ENCODE measurements at places on chromosomes 4 and X. TPM values are rescaled to one million over a fixed set of nuclear protein-coding genes. Genes with fewer than 3 reads are reported as not detected.

DNA sequence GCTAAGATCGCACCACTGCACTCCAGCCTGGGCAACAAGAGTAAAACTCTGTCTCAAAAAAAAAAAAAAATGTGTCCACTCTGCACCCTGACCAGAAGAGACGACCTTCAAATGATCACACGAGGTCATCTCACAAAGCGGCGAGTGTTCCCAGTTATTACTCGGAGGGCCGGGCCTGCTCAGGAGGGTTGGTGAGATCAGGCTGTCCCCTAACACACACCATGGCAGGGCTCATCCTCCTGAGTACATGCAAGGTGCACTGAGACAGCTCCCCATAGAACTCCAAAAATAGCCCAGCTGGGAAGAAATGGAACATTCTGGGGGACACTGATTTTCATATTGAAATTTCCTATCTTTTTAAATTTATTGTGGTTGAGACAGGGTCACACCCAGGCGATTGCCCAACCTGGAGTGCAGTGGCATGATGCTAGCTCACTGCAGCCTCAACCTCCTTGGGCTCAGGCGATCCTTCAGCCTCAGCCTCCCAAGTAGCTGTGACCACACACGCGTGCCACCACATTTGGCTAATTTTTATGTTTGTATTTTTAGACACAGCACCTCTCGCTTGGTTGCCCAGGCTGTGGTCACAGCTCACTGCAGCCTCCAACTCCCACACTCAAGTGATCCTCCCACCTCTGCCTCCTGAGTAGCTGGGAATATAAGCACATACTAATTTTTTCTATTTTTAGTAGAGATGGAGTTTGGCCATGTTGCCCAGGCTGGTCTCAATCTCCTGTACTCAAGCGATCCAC, 51.5 kb downstream of the DHRSX start:
- DNase-seq = no peak

UGT2B17 gene
- not detected for total RNA-seq

UBA1 gene
- 171 TPM for total RNA-seq

DNA sequence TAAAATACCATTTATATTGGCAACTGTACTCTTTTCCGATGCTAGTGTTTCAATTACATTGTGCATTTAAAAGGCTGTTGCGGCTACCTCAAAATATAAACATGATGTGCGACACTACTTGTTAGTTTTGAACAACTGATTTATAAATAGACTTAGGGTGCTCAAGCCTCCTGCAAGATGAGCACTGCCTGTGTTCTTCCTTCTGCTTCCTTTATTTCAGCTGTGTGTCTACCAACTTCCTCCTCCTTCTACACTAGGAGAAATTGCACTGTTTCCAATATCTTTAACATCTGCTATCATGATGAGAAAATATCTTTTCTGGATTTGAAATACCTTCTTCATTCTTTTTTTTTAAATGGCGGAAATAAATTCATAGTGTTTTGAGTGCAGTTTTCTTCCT, 24.0 kb downstream of the TET2 start:
- no peak for DNase-seq

AR gene
- total RNA-seq = 9.5 TPM

WDFY3 gene
- total RNA-seq = 40.4 TPM

- DNase-seq = no peak
These were observed 4.7 kb downstream of the GK2 start for GRCh38 chr4:79403356-79403755.

DNA sequence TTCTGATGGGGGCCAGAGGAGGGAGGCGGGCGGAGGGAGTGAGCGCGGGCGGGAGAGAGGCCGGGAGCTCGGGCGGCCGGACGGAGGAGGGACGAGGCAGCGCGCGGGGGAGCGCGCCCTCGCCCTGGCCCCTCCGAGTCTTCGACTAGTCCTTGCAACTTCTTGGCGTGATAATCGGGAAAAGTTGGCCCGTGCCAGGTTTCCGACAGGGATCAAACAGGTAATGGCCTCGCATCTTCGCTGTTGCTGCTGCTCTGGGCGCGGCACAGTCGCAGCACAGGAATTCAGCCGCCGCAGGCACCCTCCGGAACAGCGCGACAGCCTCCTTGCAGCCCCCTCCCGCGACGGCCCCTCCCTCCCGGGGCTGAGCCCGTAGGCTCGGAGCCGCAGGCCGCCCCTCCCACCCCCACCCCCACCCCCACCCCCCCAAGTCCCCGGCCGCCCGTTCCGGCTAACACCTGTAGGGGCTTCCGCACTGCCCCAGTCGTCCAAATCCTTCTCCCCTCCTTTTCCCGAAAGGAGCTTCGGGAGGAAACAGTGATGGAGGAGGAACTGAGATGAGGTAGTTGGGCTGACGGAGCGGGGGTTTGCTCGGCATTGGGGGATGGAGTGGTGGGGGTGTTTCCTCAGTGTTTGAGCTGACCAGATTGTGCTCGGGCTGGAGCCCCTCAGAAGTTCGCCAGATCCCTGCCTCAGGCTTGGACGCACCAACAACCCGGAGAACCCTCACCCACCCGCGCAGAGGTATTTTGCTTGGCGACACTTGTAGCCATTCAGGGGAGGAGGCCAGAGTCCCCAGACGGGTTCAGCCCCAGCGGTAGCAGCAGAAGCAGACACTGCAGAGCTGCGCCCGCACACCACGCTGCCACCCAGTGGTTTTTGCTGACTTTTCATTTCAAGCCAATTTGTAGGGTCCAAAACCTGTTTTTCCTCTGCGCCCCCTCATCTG, at the start of gene FGF13:
TSS of gene FGF13 (minus strand) at position 319 of the 949 bp plus-strand sequence. CDS start 714 bp downstream, outside the sequence.
- peak; percentile 16 for DNase-seq

C1QTNF7 gene
- total RNA-seq = 0.42 TPM

Measured in heart left ventricle (tissue), 16 donors.